ENCODE measurements at places on chromosomes 3 and 15.

DNA sequence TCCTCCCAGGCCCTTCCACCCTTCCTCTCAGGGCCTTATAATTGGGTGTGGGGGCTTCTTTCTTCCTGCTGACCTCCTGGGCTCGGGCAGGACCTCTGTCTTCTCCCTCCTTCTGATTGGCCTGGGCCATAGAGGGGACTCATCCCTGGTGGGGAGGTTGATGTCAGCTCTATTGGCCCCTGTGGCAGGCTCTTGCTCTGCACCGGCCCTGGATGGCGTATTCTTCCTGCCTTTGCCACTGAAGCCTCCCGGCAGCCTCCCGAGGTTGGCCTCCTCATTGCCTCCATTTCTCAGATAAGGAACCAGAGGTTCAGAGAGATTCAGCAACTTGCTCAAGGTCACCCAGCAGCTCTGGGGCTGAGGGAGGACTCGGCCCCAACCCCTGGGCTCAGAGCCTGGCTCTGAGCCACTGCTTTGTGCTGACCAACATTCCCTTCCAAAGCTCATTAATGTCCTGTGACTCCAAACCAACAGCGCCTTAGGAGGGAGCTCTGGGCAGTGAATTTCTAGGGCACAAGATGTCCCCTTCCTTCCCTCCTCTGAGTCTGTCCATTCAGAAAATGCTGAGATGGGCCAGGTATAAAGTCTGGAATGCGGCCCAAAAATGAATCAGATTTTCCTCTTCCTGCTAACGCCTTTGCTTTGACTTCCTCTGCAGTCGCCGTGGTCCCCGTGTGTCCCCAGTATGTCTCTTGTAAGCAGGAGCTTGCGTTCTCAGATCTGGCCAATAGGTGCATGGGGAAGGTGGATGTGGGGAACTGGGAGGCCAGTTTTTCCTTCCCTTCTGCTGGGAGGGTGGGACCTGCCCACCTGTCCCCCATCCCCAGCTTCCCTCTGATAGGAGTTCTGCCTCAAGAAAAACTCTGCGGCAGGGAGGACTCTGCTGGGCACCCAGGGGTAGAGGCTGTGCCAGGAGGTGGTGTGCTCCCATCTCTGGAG is 74.2 kb downstream of the HMCES start:
- DNase-seq = no peak

GRCh38 chr3:126019683-126020082 is 50.7 kb downstream of the ROPN1B start:
- no peak for DNase-seq

- no peak for DNase-seq
Measured at GRCh38 chr3:14145670-14146380, 21.0 kb downstream of the TMEM43 start.

DNA sequence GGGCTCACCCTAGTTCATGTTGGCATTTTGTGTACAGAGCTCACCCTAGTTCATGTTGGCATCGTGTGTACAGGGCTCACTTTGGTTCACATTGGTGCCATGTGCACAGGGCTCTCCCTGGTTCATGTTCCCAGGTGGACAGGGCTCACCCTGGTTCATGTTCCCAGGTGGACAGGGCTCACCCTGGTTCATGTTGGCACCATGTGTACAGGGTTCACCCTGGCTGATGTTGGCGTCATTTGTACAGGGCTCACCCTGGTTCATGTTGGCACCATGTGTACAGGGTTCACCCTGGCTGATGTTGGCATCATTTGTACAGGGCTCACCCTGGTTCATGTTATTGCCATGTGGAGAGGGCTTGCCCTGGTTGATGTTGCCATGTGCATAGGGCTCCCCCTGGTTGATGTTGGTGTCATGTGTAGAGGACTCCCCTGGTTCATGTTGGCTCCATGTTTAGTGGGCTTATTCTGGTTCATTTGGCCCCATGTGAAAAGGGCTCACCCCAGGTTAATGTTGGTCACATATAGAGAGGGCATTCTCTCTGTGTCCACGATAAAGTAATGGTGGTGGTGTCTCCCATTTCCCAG is 31.7 kb upstream of the NR2C2 start:
- DNase-seq = peak; percentile 18

DNA sequence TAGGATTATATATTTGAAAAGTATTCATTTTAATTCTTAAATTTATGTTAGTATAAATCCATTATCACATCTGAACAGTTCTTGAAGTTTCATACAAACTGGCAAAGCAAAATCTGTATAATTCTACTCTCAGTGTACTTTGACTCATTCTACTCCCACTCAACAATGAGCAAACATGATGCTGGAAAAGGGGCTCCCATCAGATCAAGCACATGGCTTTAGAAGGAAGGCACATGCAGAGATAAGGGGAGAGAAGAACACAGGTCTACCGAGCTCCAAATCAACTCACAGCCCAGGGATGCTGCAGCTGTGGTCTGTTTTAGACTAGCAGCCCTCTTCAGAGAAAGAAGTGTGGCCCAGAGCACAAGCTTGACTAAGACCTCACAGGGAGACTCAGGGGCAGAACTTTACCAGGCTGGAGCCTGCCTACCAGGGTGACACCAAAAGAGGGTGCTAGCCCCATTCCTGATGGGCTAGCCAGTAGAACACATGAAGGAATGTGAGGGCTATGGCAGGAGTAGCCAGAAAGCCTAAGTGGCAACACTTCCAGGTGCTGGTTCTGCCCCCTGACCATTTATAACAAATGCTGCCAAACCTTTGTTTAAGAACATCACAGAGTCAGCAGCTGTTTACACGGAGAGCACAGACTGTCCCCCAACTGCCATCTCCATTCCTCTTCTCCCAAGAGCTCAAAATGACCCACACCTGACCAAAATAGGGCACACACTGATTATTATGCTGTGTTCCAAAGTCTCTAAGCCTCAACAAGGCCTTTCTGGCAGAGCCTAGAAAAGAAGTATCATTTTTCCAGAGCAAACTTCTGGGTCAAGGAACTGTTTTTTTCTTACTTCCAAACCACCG is 19.5 kb downstream of the SEC22C start:
- DNase-seq = no peak

- DNase-seq = no peak
Measured at GRCh38 chr15:35958021-35958420, 412.1 kb upstream of the DPH6 start.

- DNase-seq = no peak
Measured at GRCh38 chr3:189338366-189338765, 166.6 kb downstream of the TPRG1 start.

- no peak for DNase-seq
Measured at GRCh38 chr3:11185564-11186317, 31.4 kb downstream of the HRH1 start.

- no peak for DNase-seq
Measured at GRCh38 chr3:52279596-52279995, 1.1 kb upstream of the WDR82 start.
